Activated T-helper 17 cell treated with anti-CD3 and anti-CD28 coated beads, Interleukin-2, amount 50 U/mL, for 72 hours (primary cell): ENCODE measurements at places on chromosomes 12 and 14.

DNA sequence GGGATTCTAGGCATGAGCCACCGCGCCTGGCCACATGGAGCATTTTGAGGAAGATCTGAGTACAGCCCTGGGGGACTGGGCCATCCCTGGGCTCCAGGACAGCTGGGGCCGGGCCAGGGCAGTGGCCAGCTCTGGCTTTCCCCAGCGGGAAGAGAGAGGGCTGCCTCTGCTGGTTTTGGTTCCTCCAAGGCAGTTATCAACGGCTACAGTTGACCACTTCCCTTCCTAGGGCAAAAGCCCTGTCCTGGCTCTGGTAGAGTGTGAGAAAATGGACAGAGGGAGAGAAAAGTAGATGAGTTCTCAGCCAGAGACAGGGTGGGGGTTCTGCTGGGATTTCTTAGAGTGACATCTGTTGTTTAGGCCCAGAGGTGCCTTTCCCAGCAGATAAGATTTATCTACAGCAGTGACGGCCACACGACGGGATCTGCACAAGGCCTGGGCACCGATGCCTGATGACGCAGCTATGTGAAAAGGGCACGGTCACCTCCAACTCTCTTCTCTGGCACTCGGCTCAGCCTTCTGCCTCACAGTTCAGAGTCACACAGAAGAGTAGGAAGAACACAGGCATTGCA is 5.5 kb upstream of the HVCN1 start:
- H3K4me1 ChIP-seq, result peaks cover 9% of the 10 kb centered on the region
- no peak overlapping the region for H3K4me3 ChIP-seq
- no peaks in the 10 kb centered on the region for H3K27me3 ChIP-seq
- no peaks in the 10 kb centered on the region for H3K36me3 ChIP-seq
- no peak overlapping the region for H3K27ac ChIP-seq
- no peak for ATAC-seq

DNA sequence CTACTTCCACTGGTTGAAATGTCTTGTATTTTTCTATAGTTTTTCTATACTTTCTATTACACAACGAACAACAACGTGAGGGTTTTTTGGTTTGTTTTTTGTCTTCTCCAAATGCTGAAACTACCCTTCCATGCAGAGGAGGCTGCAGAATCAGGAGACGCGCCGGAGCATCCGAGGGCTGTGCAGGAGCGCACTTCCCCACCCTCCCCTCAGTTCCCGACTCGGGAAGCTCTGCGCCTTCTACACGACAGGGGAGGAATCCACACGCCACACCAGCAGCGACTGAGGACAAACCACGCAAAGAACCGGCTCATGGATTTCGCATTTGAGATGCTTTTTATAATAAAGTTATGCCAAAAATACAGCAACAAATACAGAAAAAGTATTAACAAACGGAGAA is 30.9 kb downstream of the SLC15A4 start:
- no peaks in the 10 kb centered on the region for H3K27me3 ChIP-seq

DNA sequence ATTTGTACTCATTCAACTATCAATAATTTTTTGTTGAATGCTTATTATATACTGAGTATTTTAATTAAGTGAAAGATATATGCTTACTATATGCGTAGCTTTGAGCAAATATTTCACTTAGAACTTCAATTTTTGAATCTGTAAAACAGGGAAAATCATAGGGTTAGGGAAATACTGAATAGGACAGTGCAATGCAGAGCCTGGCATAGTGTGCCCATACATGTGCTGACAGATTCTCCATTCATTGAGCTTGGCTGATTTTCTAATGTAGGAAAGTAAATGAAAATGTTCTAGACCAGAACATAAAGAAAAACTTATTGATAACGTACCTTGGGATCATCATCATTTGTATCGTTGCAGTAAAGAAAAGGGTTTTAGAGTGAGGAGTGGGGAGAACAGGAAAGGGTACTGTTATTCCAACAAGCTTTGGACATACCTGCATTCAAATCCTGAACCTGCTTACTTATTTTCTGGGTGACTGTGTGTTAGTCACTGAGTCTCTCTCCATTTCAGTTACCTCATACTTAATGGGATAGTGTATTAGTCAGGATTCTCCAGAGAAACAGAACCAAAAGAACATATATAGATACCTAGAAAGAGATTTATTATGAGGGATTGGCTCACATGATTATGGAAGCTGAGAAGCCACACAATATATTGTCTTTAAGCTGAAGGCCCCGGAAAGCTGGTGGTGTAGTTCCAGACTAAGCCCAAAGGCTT is 436.4 kb downstream of the ADAMTS20 start:
- H3K4me3 ChIP-seq, result no peak overlapping the region
- no peaks in the 10 kb centered on the region for H3K27me3 ChIP-seq

- H3K4me3 ChIP-seq, result no peak overlapping the region
- no peak for ATAC-seq
- no peak overlapping the region for H3K27ac ChIP-seq
- peaks cover 39% of the 10 kb centered on the region for H3K27me3 ChIP-seq
- H3K4me1 ChIP-seq, result peaks cover 9% of the 10 kb centered on the region
- no peaks in the 10 kb centered on the region for H3K36me3 ChIP-seq
These were observed 2.1 kb upstream of the CD9 start for GRCh38 chr12:6198051-6198450.

DNA sequence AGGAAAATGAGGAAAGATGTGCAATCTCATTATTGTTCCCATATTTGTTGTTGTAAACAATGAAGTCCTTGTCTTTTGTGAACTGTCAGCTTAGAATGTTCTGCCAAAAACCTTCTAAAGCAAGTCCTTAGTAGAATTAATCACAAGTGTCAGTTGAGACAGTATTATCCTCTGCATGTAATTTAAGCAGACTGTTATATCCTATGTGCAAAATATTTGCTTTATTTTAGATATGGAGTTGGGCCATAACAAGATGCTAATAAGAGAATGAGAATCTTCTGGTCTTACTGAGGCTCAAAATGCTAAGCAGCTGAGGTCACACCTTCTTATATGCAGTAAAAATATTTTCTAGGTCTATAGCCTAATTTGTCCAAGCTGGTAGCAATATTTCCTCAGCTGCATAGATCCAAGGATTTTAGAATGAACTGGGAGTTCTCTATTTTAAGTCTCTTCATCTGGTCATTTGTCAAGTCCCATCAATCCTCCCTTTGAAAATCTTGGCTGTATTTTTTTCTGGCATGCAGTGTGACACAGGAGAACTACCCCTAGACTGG is 222.3 kb upstream of the NAV3 start:
- no peaks in the 10 kb centered on the region for H3K4me1 ChIP-seq
- no peak overlapping the region for H3K4me3 ChIP-seq
- H3K27me3 ChIP-seq, result no peaks in the 10 kb centered on the region
- H3K36me3 ChIP-seq, result no peaks in the 10 kb centered on the region
- no peak overlapping the region for H3K27ac ChIP-seq

DNA sequence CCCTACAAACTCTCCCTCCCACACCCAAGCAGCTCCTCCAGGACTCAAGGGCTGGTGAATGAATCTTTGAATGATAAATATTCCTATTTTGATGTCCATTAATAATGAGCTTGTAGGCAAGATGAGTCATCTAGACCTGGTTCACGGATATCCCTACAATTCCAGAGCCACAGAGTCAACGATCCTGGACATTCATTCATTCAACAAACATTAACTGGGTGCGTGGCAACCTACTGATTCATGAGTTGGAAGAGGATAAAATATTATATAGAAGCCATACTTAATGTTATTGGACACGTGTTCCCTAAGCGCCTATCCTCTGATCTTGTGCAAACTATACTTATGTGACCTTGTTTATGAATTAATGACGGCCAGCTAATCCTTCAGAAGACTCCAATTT is 420 bp upstream of the OTUB2 start:
- H3K4me1 ChIP-seq, result peaks cover 34% of the 10 kb centered on the region
- no peak for ATAC-seq
- H3K27me3 ChIP-seq, result no peaks in the 10 kb centered on the region
- no peaks in the 10 kb centered on the region for H3K36me3 ChIP-seq
- peak overlapping the region; percentile 69 for H3K4me3 ChIP-seq

DNA sequence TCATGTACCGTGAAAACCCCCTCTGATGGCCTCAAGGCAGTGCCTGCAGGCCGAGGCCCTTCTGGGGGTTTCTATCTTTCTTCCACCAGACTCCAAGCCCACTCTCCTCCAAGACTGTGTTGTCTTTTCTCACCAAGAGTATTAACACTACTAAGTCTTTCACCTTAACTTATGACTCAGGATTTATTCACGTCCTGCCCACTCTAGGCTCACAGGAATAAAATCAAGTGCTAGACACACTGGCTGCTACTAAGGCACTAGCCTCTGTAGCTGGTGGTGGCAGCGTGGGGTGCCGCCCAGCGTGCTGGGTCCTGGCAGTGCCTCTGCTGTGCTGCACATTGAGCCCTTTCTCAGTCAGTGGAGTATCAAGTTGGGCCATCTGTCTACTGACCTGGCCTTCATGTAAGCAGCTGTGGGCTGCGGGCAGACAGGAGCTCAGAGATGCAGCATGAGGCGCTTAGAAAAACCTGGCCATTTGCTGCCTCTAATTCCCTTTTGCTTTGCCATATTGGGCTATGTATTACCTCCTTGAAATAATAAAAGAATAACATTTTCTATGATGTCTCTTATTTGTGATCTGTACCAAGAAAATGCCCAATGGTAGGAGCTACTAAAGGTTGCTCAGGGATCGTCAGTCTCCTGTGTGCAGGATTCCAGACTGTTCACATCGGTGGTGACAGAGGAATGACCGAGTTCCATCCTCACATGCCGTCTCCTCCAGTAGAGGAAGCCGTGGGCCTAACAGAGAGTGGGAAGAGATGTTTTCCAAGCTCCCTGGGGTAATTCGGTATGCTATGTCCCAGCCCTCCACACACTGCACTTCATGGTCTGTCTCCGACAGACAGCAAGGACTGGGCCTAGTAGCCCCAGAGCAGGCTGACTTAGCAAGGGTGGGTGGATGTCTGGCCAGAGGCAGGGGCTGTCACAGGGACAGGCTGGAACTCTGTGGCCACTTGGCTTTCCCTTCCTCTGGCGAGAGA is 39.9 kb downstream of the MAX start:
- H3K4me1 ChIP-seq, result no peaks in the 10 kb centered on the region
- peak overlapping the region; percentile 43 for H3K27ac ChIP-seq
- no peaks in the 10 kb centered on the region for H3K27me3 ChIP-seq
- peak; percentile 19 for ATAC-seq
- peaks cover 93% of the 10 kb centered on the region for H3K36me3 ChIP-seq
- no peak overlapping the region for H3K4me3 ChIP-seq

GRCh38 chr12:61879229-61879628 is 381.0 kb upstream of the USP15 start:
- no peak overlapping the region for H3K27ac ChIP-seq
- no peaks in the 10 kb centered on the region for H3K27me3 ChIP-seq
- H3K4me3 ChIP-seq, result no peak overlapping the region
- no peak for ATAC-seq

DNA sequence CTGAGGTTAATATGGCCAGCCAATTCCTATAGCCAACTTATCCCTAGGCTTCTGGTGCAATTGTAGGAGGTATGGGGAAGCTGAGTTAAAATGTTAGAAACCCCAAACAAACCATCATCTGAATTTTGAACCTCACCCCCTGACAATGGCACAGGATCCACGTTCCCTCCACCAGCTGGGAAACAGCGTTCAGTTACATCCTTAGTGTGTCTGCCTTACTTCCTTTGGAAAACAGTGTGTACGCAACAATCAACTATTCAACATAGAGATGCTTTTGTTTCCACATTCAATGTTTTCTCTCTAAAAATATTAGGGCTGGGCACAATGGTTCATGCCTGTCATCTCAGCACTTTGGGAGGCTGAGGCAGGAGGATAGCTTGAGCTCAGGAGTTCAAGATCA is 203.4 kb downstream of the TTC7B start:
- H3K27me3 ChIP-seq, result no peaks in the 10 kb centered on the region
- no peak overlapping the region for H3K4me3 ChIP-seq
- no peak overlapping the region for H3K27ac ChIP-seq
- ATAC-seq, result no peak
- H3K36me3 ChIP-seq, result no peaks in the 10 kb centered on the region
- H3K4me1 ChIP-seq, result peaks cover 4% of the 10 kb centered on the region

- H3K36me3 ChIP-seq, result no peaks in the 10 kb centered on the region
- no peak overlapping the region for H3K4me3 ChIP-seq
- ATAC-seq, result no peak
- H3K27ac ChIP-seq, result no peak overlapping the region
These were observed 287.5 kb downstream of the FOXG1 start for GRCh38 chr14:29054119-29054518.
